ENCODE measurements at places on chromosomes 6 and 20.

DNA sequence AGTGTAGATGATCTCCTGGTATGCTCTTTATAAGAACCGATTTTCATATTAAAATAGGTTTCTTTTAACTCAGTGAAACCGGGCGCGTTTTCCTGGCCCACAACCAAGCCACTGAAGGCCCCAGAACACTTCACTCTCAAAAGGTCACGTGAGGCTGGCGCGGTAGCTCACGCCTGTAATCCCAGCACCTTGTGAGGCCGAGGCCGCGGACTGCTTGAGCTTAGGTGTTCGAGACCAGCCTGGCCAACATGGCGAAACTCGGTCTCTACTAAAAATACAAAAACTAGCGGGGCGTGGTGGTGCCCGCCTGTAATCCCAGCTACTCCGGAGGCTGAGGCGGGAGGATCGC is 402 bp upstream of the TAF8 start:
- peak overlapping the region; percentile 97 for H3K27ac ChIP-seq
- no peaks in the 10 kb centered on the region for H3K27me3 ChIP-seq
- peak; percentile 56 for DNase-seq
- peak overlapping the region; percentile 51 for H3K4me3 ChIP-seq

DNA sequence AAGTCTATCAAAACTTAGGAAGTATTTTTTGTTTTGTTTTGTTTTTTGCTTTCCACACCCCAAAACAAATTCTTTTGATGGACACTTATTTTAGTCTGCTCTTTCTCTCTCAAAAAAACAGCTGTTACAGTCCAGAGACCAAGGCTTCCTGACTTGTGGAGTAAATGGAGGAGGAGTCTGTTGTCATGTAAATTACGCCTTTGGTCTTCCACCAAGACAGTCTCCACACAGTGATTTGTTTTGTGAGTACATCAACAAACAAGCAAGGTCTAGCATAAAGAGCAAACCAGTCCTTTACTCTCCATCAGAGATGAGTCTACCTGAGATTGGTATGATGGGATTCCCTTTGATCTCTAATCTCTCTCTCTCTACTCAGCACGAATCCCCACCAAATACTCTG is 588.0 kb upstream of the ARID1B start:
- H3K4me3 ChIP-seq: no peak overlapping the region
- H3K27ac ChIP-seq: no peak overlapping the region
- H3K27me3 ChIP-seq: no peaks in the 10 kb centered on the region
- no peak for DNase-seq

DNA sequence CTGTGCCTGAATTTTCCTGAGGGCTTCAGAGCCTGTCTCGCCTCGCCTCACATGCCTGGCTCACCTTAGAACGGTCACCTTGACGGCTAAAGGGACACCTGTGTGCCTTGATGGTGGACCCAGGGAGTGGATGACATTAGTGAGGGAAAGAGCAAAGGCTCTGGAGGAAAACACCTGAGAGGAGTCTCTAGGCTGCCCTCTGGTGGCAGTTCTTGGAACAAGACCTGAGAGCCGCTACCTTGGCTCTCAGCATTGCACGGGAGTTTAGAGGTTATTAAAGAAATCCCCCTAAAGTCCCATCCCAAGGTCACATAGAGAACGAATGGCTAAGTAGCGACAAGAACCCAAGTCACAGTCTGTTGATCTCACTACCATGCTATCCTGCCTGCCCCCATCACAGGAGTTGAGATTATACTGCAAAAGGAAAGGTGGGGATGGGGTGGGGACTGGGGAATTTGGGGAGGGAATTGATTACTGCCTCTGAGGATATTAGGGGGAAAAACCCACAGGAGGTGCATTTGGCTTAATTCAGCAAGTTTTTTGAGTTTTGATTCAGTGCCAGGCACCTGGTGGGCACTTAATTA is 7.9 kb upstream of the CDSN start:
- no peaks in the 10 kb centered on the region for H3K27me3 ChIP-seq
- DNase-seq: peak; percentile 67
- no peaks in the 10 kb centered on the region for H3K4me1 ChIP-seq
- H3K36me3 ChIP-seq: no peaks in the 10 kb centered on the region

DNA sequence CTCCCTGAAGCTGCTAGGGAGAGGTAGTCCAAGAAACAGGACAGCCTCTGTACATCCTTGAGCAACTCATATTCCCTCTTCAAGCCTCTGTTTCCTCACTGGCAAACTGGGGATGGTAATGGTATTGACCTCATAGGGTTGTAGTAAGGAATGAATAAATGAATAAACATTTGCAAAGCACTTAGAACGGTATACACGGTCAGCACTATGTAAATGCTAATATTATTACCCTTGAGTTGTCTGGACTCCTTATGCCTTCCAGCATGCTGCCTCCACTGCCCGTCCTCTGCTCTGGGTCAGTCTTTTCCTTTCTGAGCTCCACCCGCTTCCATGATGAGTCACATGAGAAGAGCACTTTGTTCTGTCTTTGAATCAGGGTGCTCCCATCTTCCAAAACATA is 50.6 kb downstream of the KHDC1L start:
- H3K27me3 ChIP-seq: no peaks in the 10 kb centered on the region

- H3K4me1 ChIP-seq: no peaks in the 10 kb centered on the region
- H3K27ac ChIP-seq: no peak overlapping the region
- DNase-seq: no peak
- no peaks in the 10 kb centered on the region for H3K36me3 ChIP-seq
Observed at GRCh38 chr6:75819776-75820487, 70.9 kb downstream of the MYO6 start.

- H3K27ac ChIP-seq: peak within 1 kb of the TSS; percentile 93
- no peaks in the 10 kb centered on the region for H3K4me1 ChIP-seq
- DNase-seq: peak; percentile 94
- H3K36me3 ChIP-seq: no peaks in the 10 kb centered on the region
- H3K27me3 ChIP-seq: no peaks in the 10 kb centered on the region
- peak within 1 kb of the TSS; percentile 89 for H3K4me3 ChIP-seq
Observed at GRCh38 chr6:131063028-131063763, at the start of gene EPB41L2. TSS of gene EPB41L2 (minus strand) at chr6:131063245. CDS start at chr6:130956485, 106,760 bp downstream.
